H54 (cell line): ENCODE measurements at places on chromosomes 4 and X.

- no peak for DNase-seq
Observed at GRCh38 chr4:16772366-16772850, 126.0 kb downstream of the LDB2 start.

DNA sequence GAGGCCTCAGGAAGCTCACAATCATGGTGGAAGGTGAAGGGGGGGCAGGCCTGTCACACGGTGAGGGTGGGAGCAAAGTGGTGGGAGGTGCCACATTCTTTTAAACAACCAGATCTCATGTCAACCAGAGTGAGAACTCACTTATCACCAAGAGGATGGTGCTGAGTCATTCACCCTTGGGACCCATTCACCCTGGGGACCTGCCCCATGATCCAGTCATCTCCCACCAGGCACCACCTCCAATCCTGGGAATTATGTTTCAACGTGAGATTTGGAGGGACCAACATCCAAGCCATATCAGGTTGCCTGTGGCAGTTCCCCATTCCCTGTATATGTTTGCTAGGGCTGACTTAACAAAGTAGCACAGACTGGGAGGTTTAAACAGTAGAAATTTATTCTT lies 318.4 kb upstream of the CLNK start:
- no peak for DNase-seq

GRCh38 chr4:152979731-152980330 lies 43.7 kb downstream of the FHDC1 start:
- no peak for DNase-seq

DNA sequence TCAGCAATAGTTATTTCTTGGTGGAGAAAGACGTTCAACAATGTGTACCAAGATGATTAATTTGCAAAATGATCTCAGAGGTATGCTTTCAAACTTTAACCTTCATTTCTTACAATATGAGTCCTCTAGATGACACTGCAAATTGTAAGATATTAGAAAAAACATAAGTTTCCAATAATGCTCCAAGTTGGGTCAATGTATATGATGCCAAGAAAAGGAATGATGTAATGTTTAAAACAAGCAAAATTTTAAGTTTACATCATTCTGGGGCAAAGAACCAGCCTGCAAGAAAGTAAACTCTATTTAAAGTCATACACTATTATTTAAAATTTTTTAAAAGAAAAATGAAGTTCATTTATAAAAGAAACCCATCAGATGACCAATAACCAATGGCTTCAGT lies 56.1 kb downstream of the PRSS12 start:
- no peak for DNase-seq

DNA sequence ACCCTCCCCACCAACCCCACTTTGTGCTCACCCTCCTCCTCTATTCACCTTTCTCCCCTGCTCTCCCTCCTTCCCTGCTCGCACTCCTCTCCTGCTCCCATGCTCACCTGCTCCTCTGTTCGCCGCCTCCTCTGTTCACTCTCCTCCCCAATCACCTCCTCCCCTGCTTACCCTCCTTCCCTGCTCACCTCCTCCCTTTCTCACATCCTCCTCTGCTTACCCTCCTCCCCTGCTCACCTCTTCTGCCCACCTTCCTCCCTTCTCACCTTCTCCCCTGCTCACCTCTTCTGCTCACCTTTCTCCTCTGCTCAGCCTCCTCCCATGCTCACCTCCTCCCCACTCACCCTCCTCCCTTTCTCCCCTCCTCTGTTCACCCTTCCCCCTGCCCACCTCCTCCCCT lies 357.2 kb downstream of the UNC5C start:
- DNase-seq = no peak

DNA sequence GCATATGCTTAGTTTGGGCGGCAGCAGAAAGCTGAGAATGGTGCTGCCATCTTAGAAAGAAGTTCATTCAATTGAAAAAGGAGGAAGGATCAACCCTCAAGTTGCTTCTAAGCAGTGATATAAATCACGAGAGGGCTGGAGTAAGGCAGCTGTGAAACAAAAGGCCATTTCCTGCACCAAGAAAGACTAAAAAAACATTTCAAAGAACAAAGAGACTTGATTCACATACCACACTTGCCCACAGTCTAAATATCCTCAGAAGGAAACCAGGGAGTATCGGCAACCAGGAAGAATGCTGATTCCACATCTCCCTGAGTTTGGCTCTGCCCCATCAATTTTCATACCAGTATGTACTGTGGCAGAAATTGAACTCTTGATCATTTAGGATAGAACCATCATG lies 240.1 kb downstream of the OPHN1 start:
- no peak for DNase-seq

- no peak for DNase-seq
Observed at GRCh38 chr4:80035336-80035735, 37.7 kb downstream of the ANTXR2 start.

GRCh38 chr4:162347842-162348213 lies 184.0 kb upstream of the FSTL5 start:
- DNase-seq = no peak

DNA sequence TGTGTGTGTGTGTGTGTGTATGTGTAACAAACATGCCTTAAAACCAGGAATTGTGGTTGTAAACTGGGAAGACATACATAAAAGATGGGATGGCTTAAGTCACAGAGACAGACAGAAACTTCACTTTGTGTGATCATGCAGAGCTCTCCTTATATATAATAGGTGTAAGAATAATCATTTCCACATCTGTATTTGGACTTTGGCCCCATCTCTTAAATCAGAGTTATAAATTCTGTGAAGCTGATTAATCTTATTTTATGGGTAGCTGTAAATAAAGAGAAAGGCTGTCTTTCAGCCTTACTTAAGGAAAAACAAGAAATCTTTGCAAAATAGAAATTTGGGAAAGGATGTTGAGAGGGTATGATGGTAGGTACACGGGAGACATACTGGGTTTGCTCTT lies 174.6 kb upstream of the PITX2 start:
- DNase-seq = no peak

- no peak for DNase-seq
Observed at GRCh38 chr4:579543-580175, 3.6 kb upstream of the TMEM271 start.

DNA sequence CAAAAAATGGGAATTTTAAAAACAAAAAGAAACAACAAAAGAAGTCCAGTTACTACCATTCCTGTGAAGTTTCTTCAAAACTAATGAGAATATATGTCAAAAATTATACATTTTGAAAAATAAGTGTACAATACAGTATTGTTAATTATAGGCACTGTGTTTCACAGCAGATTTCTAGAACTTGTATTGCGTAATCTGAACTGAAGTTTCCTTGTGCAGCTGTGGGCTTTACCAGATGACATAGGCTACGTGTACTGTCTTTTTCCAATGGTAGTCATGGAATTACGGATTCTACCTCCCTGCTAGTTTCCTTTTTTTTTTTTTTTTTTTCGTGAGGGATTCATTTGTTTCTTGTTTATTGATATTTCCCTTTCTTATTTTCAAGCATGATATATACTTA lies 113.8 kb upstream of the GABRA2 start:
- DNase-seq = no peak

DNA sequence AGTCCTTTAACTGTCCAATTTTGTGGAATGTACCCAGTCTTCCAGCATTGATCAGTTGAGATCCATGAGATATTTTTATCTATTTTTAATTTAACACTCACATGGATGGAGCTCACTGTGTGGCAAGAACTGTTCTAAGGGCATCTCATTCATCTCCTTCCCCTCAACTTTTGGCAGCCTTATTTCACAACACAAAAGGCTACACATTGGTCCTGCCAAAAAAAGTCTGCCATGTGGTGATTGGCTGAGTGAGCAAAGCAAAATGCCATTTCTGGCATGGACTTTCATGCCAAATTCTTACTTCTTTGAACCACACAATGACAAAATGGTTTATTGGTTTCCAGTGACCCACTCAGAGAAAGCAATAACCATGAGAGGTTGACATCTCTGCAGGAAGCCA lies 171.6 kb upstream of the MAP3K15 start:
- no peak for DNase-seq

GRCh38 chrX:72100824-72101351 lies 30.8 kb downstream of the RTL5 start:
- DNase-seq = no peak

- no peak for DNase-seq
Observed at GRCh38 chrX:128800138-128800537, 723.2 kb downstream of the SMARCA1 start.
